Suppressor macrophage treated with lipopolysaccharide for 1 hour (primary cell): ENCODE measurements at places on chromosomes 6 and 20.
A peak's percentile ranks its signal among the peaks of the same experiment; 100 is the strongest.

DNA sequence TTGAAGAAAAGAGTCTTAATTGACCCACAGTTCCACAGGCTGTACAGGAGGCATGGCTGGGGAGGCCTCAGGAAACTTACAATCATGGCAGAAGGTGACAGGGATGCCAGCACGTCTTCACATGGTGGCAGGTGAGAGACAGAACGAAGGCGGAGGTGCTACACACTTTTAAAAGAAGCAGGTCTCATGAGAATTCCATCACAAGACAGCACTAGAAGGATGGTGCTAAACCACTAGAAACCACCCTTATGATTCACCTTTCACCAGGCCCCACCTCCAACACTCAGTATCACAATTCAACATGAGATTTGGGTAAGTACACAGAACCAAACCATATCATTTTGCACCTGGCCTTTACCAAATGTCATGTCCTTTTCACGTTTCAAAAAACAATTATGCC lies 20.9 kb downstream of the TAGAP start:
- DNase-seq: no peak

- DNase-seq: no peak
Measured at GRCh38 chr6:47152666-47153403, 110.7 kb upstream of the ADGRF1 start.

- no peak for DNase-seq
Measured at GRCh38 chr6:41704656-41705310, 30.6 kb downstream of the TFEB start.

DNA sequence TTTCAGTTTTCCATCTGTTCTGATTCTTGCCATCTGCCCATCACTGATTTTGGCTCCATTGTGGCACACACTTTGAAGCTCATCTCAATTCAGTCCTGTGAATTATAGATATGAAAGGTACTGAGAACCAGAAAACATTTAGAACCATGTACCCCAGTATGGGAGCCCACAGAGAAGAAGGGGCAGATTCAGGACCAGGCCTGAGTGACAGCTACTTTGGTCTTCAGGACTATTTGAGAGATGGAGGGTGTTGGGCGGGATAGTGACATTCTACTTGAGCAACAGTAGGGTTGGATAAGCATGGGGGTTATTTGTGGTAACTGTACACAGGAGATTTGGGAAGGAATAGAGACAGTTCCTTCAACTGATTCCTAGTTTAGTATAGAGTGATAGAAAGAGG lies 259.2 kb upstream of the MANEA start:
- no peak for DNase-seq

DNA sequence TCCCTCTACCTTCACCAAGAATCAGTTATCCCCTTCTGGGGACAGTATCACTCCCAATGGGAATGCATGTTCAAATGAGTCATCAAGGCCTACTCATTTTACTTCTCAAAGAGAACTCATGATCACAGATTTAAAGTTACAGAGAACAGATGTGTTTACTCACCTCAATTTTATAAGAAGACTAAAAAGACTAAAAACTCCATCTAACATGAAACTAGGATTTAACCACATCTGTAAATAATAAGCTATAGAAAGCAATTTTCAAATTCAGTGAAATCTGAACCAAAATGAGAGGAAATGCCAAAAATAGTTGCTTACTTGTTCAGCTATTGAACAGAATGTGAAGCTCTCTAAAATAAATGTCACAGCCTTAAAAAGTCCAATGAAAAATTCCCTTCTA lies 300.1 kb upstream of the KCNQ5 start:
- no peak for DNase-seq

DNA sequence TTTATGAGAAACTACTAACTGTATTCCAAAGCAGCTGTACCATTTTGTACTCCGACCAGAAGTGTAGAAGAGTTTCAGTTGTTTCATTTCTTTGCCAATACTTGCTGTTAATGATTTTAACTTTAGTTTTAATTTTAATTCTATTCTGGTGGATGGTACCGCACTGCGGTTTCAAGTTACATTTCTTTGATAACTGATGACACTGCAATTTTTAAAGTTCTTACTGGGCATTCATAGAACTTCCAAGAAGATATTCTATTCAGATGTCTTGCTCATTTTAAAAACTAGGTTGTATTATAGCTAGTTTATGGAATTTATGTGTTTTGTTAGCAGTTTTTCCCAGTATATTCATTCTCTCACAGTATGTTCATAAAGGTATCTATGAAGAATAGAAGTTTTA lies 63.8 kb upstream of the LYRM2 start:
- DNase-seq: no peak

DNA sequence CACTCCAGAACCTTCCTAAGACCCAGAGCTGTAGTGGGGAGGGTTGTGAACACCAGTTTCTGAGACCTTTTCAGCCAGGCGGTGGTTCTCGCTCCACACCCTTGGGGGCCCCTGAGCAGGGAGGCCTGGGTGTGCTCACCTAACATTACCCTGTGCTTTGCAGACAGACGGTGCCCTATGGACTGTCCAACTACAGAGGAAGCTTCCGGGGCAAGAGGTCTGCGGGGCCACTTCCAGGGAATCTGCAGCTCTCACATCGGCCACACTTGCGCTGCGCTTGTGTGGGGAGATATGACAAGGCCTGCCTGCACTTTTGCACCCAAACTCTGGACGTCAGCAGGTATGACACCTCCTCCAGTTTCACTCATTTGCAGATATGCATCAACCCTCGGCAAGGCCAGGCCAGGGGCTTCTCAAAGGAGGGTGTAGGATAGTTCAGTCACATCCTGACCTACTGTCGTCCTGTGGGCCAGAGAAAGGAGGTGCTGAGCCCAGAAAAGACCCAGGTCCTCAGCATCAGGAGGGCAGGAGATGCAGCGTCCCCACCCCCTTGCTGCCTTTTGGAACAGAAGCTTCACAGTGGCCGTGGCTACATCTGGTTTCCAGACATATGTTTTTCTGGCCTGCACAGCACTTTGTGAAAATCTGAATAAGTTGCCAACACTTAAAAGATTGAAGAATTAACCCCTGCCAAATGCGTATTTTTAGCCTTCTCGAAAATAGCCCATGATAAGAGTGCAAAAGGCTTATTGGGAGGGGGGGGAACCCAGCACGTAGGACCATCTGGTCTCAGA lies 20.6 kb downstream of the EDN3 start:
- DNase-seq: no peak

DNA sequence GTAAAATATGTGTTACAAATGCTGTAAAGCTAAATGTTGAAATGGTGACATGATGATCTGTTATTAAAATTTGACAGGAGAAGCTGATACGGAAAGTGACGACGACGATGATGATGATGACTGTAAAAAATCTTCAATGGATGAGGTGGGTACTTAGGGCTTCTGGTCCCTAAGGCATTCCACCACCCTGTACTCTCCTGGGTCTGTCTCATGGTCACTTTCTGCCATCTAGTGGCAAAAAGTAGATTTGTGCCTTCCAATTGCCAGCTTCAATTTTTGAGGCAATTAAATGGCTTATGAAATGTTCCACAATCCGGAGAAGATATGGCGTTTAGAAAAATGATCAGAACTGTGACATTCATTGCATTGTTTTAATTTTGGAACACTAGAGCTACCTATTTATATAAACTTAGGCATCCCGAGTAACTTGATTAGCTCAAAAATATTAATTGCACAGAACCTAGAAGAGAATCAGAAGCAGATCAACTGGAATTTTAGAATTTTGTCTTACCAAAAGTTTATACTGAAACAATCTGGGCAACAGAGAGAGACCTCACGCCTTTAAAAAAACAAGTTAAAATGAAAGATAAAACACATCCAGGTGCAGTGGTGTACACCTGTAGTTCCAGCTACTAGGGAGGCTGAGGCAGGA lies 346.5 kb upstream of the PLCB4 start:
- peak; percentile 82 for DNase-seq

DNA sequence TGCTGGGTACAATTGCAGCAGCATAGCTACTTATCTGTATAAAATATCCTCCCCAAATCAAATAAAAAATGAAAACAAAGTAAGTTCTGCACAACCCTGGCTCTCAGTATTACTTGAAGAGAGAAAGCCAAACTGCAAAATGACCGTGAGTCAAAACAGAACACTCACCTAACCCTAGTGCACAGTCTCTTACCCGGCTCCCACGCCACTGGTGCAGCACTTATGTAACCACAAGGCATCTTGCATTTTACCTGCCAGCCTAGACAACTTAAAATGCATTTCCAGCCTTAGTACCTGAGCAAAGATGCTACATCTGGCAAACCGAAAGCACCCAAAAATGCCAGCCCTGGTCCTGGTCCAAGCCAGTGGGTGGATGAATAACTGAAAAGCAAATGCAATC lies 12.4 kb upstream of the SIRPB1 start:
- no peak for DNase-seq

- DNase-seq: no peak
Measured at GRCh38 chr6:156562019-156562418, 215.2 kb upstream of the ARID1B start.

GRCh38 chr6:33072508-33073100 lies 845 bp downstream of the HLA-DPA1 start:
- no peak for DNase-seq

DNA sequence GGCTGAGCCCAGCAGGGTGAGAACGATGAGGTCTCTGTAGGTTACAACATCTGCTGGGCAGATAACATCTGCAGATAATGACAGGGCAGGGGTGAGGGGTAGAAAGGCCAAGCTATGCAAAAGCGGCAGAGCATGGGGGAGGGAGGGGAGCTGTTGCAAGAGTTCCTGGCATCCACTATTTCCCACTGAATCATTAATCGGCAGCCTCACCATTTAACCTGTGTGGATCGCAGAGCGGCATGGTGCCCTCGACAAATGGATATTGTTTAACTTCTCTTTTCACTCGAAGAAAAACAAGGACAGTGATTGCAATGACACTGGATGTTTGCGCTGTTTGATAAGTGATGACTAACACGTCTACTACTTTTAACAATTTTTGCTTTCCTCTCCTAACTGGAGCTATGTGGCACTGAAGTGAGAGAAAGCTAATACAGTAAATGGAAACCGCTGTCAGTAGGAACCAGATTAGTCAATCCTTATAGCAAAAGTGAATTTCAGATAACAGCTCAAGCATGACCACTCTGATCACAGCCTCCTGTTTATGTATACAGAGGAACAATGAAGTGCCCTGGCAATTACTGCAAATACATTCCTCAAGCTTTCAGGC lies 381.5 kb downstream of the TFAP2A start:
- DNase-seq: no peak

DNA sequence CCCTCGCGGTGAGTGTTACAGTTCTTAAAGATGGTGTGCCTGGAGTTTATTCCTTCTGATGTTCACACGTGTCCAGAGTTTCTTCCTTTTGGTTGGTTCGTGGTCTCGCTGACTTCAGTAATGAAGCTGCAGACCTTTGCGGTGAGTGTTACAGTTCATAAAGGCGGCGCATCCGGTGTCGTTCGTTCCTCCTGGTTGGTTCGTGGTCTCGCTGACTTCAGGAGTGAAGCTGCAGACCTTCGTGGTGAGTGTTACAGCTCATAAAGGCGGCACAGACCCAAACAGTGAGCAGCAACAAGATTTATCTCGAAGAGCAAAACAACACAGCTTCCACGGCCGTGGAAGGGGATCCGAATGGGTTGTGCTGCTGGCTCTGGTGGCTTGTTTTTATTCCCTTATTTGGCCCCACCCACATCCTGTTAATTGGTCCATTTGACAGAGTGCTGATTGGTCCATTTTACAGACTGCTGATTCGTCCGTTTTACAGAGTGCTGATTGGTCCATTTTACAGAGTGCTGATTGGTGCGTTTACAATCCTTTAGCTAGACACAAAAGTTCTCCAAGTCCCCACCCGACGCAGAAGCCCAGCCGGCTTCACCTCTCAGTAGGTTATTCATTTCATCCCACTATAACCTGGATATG lies 48.2 kb upstream of the ARG1 start:
- DNase-seq: no peak

- no peak for DNase-seq
Measured at GRCh38 chr6:157106487-157106886, 216.8 kb downstream of the TMEM242 start.

DNA sequence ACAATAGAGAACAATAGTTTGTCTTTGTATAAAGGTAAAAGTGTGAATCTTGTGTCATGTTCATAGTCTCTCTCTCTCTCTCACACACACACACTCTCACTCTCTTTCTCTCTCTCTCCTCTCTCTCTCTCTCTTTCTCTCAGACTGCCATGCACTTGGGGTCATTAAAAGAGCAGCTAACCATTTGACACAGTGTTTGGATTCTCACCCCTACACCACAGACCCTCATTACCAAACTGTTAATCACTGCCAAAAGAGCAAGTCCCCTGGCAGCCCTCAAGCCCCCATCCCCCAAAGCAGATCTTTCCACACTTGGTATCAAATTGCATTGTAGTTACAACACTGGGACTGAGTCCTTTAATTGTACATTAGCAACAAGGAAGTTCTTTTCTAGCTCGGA lies 305.8 kb upstream of the RSPO3 start:
- DNase-seq: no peak

GRCh38 chr6:28985462-28986164 lies 19.5 kb downstream of the ZNF311 start:
- DNase-seq: peak; percentile 80
